ENCODE measurements at places on chromosomes 2 and 18. TPM values are rescaled to one million over a fixed set of nuclear protein-coding genes. Genes with fewer than 3 reads are reported as not detected.

- DNase-seq: no peak
Observed at GRCh38 chr2:134220344-134220974, 33.4 kb upstream of the MGAT5 start.

GRCh38 chr2:55047677-55048299 is 2.5 kb downstream of the RTN4 start:
- DNase-seq: no peak

DNA sequence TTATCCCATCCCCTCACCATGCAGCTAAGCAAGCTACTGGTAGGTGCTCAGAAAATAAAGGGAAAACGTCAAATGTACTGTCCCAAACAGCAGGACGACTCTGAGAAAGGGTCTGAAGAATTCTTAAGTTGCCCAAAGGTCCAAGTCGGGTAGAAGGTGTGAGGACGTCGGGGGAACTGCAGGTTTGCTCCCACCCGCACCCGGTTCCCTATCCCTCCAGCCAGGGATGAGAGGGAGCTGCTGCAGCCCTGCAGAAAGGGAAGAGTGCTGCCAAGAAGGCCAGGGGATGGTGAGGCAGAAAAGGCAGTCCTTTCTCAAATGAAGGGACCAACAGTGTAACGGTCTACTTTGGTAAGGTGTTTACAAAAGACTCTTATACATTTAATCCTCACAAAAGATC is 6.9 kb upstream of the UCN start:
- DNase-seq: no peak

GYPC gene
- polyA plus RNA-seq: 56.4 TPM

CTIF gene
- polyA plus RNA-seq: 25.6 TPM

- no peak for DNase-seq
Observed at GRCh38 chr18:46623541-46623940, 33.5 kb downstream of the LOXHD1 start.

GRCh38 chr2:160039166-160039903 is 23.1 kb downstream of the PLA2R1 start:
- DNase-seq: no peak

GRCh38 chr2:34012715-34013302 is 413.7 kb upstream of the FAM98A start:
- DNase-seq: peak; percentile 52

MRPS5 gene
- 71.9 TPM for polyA plus RNA-seq

GRCh38 chr2:148132412-148132811 is 111.5 kb downstream of the MBD5 start:
- DNase-seq: no peak

GRCh38 chr2:55134316-55134706 is 84.1 kb upstream of the RTN4 start:
- DNase-seq: no peak

GRCh38 chr2:178152977-178153376 is 40.7 kb downstream of the RBM45 start:
- DNase-seq: no peak

EPHA4 gene
- polyA plus RNA-seq: 55.3 TPM

GRCh38 chr2:12852135-12852534 is 135.4 kb downstream of the TRIB2 start:
- DNase-seq: no peak

DNA sequence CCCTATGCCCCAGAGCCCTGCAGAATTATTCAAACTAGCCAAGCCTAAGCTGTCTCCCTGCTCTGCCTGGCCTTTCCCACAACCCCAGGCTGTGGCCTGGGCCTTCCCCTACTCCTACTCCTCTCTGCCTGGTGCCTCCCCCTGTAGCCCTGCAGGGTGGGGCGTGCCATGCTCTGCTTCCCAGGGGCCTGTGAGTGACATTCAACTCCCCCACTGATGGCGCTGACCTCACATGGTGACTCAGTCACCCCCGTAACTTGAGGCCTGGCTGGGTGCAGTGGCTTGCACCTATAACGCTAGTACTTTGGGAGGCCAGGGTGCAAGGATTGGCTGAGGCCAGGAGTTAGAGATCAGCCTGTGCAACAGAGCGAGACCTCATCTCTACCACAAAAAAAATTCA is 60.6 kb downstream of the KIF1A start:
- DNase-seq: no peak

- DNase-seq: no peak
Observed at GRCh38 chr2:231640641-231641111, 48.0 kb downstream of the TEX44 start.

LANCL1 gene
- 76.1 TPM for polyA plus RNA-seq

DNA sequence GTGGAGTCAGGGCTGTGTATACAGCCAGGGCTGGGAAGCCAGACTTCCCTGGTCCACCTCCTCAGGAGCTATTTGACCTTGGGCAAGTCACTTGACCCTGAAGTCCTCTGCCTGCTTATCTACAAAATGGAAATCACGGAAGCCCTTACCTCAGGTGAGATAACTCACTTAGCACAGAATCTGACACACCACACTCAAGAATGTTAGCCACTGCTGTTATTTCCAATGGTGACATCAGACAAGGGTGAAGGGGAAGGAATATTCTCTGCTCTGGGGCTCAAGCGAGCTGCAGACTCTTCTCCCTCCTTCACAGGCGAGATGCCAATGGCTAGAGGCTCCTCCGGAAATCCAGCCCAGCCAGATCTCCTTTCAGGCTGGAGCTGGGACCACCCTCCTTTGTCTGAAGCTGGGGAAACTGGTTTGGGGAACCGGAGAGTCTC is 189.6 kb downstream of the HAUS1 start:
- DNase-seq: no peak

ALPP gene
- not detected for polyA plus RNA-seq

GRCh38 chr2:12950957-12951656 is 234.4 kb downstream of the TRIB2 start:
- no peak for DNase-seq

DNA sequence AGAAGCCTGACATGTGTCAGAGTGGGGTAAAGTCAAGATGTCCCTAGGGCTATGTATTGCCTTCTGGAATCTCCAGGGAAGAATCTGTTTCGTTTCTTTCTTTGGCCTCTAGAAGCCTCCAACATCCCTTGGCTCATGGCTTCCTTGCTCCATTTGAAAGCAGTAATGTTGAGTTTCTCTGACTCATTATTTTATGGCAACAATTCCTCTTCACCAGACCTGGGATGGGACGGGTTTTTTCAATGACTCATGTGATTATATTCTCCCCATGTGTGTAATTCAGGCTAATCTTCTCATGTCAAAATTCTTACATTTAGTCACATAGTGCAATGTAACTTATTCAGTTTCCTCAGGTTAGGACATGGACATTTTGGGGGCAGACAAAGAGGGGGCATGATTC is 1038.6 kb downstream of the CBLN2 start:
- DNase-seq: no peak

PROKR1 gene
- polyA plus RNA-seq: 0.62 TPM

POTEE gene
- polyA plus RNA-seq: not detected

GRCh38 chr18:76754351-76754750 is 68.0 kb upstream of the ZNF236 start:
- no peak for DNase-seq

Measured in left renal pelvis (tissue), 4 donors.